ENCODE measurements at places on chromosomes 4 and X.

- no peak overlapping the region for H3K4me3 ChIP-seq
- DNase-seq, result no peak
- H3K4me1 ChIP-seq, result no peaks in the 10 kb centered on the region
- H3K27me3 ChIP-seq, result no peaks in the 10 kb centered on the region
These were observed 920.4 kb upstream of the EPHA5 start for GRCh38 chr4:66590488-66591215.

DNA sequence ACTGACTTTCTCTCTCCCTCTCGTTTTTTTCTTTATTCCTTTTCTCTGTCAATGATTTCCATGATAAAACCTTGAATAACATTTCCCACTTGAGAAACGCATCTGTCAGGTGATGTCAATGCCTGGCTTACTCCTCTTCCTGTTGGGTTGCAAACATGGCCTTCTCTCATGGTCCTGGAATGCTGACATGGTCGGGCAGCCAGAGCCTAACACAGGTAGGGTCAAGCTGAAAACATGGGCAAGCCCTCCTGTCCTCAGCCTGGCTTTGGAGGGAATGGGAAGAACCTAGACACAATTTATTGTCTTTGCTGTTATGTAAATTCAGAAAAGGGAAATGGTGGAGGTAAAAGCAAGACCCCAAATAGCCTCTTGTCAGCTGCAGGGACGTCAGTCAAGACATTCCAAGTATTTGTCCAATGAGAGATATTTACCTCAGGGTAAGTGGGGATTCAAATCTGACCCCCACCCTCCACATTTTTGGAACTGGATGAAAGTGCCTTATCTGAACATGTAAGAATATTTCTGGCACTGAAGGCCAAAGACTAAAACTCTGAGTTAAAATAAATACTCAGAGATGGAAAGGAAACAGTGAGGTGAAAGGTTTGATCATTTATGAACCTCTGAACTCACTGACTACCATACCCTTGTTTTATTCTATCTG, 473.8 kb downstream of the SPRY1 start:
- H3K4me1 ChIP-seq, result peaks cover 2% of the 10 kb centered on the region
- H3K36me3 ChIP-seq, result no peaks in the 10 kb centered on the region
- H3K27me3 ChIP-seq, result no peaks in the 10 kb centered on the region
- peak overlapping the region; percentile 34 for H3K27ac ChIP-seq

DNA sequence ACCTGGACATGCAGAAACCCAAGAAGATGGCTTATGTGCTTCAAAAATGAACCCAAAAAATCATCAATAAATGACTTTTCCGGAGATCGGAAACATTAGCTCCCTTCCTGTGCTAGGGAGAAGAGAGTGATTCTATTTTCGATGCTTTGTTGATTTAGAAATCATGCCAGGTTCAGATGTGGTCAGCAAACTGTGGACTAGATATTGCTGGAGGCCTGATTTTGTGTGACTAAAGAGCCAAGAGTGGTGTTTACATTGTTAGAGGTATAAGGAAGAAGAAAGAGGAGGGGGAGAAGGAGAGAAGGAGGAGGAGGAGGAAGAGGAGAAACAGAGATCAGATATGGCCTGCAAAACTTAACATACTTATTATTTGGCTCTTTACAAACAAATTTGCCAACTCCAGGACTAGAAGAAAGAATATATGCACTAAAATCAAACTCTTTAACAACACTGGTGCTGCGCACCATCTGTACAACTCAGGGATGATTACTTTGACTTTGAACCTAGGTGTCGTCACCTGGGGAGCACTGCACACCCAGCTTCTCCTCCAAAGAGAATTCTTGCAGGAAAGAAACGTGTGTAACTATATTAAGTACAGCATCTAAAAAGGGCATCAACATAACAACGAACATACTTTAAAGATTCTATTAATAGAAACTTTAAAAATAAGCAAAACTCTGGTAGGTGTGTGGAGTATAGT, 664.9 kb upstream of the LCORL start:
- H3K36me3 ChIP-seq, result no peaks in the 10 kb centered on the region
- H3K27ac ChIP-seq, result no peak overlapping the region
- DNase-seq, result no peak

DNA sequence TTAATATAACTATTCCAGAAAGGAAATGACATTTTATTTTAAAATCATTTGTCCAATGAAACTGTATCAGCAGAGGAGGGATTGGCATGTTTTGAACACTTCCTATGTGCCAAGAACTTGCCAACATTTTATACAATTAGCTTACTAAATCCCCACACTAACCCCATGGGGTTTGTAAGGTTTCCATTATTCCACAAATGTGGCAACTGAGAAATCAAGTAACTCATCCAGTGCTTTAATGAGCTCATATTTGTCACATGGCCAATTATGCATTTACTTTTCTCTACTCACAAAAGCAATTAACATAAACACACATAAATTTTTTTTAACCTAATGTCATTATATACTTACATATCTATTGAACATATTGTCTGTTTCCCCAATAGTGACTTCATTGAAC, 37.3 kb downstream of the MANBA start:
- no peak overlapping the region for H3K27ac ChIP-seq
- peaks cover 29% of the 10 kb centered on the region for H3K36me3 ChIP-seq
- H3K4me3 ChIP-seq, result no peak overlapping the region
- no peaks in the 10 kb centered on the region for H3K27me3 ChIP-seq
- no peaks in the 10 kb centered on the region for H3K4me1 ChIP-seq
- DNase-seq, result no peak

DNA sequence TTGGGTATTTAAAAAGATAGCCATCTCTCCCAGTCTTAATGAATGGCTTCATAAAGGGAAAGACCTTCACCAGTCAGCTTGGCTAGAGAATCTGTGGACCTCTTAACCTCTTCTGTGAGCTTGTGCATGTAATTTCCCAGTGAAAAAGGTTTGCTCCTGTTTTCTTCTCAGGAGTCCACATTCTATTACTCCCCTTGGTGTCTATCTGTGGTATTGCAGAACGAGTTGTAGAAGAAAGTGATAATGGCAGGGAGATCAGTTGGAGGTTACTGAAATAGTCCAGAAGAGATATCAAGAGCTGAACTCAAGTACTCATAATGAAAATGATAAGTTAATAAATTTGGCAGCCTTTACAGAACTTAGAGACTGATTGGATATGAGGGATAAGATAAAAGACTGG, 16.5 kb upstream of the VAMP7 start:
- H3K4me1 ChIP-seq, result no peaks in the 10 kb centered on the region
- H3K27me3 ChIP-seq, result no peaks in the 10 kb centered on the region
- DNase-seq, result peak; percentile 10
- H3K36me3 ChIP-seq, result no peaks in the 10 kb centered on the region

Measured in mesenchymal stem cell (in vitro differentiated cells and primary cell).